ENCODE measurements at places on chromosomes 11 and 22.

DNA sequence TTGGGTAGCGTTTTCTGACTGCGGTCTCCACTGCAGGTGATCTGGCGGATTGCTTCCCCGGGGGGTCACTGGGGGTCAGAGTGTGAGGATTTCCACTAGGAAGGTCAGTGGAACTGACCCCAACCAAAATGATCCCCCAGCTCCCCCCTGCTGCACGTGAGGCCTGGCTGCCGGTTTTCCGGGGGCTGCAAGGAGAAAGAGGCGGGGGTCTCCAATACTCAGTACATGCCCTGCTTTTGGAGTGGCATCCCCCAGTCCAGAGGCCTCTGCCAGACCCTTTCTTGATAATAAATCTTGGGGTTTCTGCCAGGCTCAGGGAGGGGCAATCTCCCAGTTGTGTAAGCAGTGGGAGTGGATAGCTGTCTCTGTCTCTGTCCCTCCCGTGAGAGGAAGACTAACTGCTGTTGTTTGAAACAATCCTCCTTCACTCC lies 71.5 kb upstream of the RTL6 start:
- no peak for DNase-seq

- peak; percentile 70 for DNase-seq
Measured at GRCh38 chr11:65424205-65425104, 1.9 kb downstream of the NEAT1 start.

GRCh38 chr11:19536131-19536530 lies 176.5 kb upstream of the NAV2 start:
- DNase-seq, result no peak

DNA sequence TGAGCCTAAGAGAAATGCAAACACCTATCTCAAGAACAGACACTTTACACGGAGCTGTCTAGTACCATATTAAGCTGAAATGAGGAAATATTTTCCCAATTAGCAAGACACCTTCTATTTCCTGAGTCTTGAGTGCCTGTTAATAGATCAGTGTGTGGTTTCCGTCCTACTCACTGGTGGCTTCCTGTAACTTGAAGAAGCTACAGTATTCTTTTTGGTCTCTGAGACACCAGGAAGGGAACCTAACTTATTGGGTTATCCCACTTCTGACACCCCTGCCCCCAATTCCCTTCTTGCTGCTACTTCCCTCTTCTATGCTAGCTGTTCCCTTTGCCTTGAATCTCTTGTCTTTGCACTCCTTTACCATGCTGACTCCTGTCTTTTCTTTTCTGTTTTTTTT lies 92.7 kb downstream of the FDX1 start:
- no peak for DNase-seq

GRCh38 chr11:109859045-109859724 lies 234.0 kb upstream of the ZC3H12C start:
- DNase-seq, result peak; percentile 56

DNA sequence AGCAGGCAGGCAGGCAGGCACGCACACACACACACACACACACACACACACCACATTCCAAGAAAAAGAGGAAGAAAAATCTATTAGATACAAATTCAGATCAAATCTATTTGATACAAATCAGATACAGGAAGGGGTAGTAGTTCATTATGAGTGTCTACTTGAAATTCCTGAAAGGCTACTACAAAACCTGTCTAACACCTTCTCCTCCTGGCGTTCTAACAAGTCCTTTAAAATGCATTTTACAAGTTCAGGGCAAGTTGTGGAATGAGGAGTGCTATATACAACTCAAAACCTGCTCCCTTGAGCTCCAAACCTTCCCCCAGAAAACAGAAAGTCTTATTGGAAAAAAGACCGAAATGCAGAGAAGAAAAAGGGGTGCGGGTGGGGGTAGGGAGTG lies 476 bp downstream of the ARHGAP32 start:
- no peak for DNase-seq

- no peak for DNase-seq
Measured at GRCh38 chr11:94771390-94771789, 3.2 kb downstream of the AMOTL1 start.

DNA sequence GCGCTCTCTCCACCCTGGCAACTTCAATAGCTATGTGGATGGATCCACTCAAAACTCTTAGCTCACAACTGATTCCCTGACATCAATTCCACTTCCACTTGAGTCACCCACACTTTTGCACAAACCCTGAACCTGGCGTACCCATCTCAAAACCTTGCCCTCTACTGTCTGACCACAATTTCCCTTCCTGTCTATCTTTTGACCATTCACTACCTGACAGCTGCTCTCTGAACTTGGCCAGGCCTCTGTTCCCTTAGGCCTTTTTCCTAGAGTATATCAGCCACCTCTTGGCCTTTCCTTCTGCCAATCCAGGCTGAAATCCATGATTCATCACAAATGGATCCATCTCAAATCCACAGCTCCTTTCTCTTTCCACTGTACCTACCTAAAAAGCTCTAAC lies 106.0 kb downstream of the RPL27A start:
- no peak for DNase-seq

- peak; percentile 83 for DNase-seq
Measured at GRCh38 chr11:123429913-123430720, at the start of gene GRAMD1B. Gene GRAMD1B, plus strand, starts transcription at chr11:123430269. Its CDS starts 524 bp downstream, at chr11:123430793.

- DNase-seq, result no peak
Measured at GRCh38 chr22:27533105-27533745, 268.3 kb downstream of the MN1 start.

DNA sequence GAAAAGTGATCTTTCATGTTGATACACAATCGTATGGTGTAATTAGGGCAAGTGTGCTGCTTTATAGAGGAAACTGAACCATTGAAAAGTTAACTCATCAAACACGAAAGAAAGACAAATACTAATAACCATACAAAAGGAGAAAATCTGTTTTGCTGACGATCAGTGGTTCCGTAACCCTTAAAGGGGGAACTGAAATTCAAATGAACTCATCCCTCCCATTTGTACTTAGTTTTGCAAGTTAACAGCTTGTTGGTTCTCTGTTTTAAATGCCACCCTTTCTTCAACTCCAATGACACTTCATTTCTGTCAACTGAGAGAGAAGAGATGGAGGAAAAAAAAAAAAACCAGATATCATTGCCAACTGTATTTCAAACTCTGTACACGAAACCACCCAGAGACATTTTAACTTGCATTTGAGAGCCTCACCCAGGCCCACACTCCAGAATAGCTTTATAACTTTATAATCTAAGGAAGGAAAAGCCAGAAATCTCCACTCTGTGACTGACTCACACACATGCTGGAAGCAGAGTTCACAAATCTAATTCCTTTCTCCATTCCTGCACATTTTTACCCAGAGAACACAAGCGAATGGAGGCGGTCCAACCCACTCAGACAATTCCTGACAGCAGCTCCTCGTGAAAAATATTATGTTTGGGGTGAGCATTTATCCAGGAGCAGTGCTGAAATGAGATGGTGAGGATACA lies 17.4 kb upstream of the CSNK2A3 start:
- DNase-seq, result no peak

DNA sequence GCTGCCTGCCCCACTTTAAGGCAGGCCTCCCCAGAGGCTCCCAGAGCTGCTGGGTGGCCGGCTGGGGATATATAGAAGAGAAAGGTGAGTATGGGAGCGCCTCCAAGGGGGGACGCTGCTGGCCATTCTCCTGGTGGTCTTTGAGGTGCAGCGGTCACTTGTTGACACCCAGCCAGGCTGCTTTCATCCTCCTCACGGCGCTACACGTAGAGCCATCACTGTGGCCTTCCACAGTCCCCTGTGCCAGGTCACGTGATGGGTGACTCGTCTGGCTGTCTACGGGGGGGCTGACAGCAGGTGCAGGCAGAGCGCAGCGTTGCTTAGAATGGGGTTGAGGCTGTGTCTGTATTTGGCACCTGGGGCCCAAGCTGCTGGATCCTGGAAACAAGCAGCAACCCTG lies 1.9 kb downstream of the ACR start:
- DNase-seq, result no peak

GRCh38 chr11:63641727-63642126 lies 27.5 kb upstream of the PLAAT3 start:
- peak; percentile 50 for DNase-seq

Measured in AG10803 (cell line).